ENCODE measurements at places on chromosomes 3 and 15.
A peak's percentile ranks its signal among the peaks of the same experiment; 100 is the strongest.

GRCh38 chr15:53031469-53031868, 241.3 kb upstream of the ONECUT1 start:
- no peak for DNase-seq

DNA sequence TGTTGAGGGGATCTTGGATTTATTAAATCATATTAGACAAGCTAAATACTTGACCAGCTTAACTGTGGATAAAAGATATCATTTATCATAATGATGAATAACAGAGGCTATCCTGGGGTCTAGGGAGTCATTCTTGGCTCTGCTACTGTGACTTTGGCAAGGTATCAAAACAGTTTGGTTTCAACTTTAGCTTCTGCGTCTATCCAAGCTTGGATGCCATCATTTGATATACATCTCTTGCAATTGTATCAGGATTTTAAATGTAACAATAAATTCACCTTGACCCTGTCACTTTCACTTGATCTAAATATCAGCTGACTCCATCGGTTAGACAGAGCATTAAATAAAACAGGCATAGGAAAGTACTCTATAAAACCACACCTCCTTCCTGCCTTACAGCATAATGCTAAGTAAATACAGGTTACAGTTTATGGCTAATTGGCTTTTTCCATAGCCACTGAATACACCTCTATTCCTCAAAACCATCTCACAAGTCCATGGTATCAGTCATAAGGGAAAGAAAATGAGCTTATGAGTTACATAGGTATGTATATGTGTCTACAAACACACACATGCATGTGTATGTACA, 262.9 kb downstream of the CTNNB1 start:
- no peak for DNase-seq

GRCh38 chr3:112320691-112321090, 12.3 kb upstream of the CD200 start:
- no peak for DNase-seq

DNA sequence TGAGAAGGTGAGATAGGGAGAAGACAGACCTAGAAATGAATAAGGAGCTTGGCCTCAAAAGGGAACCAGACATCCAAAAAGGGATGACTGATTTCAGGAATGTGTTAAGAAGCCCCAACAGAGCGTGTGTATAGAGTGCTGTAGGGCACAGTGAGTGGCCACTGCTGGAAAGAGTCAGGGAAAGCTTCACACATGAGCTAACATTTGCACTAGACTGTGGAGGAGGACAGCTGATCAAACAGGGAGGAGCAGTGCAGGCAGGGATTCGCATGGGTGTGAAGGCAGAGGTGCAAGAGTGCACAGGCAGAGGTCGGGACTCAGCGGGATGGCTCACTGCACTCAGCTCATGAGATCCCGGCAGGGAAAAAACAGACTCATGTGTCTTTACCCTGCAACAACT, 61.8 kb downstream of the NPTN start:
- DNase-seq = no peak

DNA sequence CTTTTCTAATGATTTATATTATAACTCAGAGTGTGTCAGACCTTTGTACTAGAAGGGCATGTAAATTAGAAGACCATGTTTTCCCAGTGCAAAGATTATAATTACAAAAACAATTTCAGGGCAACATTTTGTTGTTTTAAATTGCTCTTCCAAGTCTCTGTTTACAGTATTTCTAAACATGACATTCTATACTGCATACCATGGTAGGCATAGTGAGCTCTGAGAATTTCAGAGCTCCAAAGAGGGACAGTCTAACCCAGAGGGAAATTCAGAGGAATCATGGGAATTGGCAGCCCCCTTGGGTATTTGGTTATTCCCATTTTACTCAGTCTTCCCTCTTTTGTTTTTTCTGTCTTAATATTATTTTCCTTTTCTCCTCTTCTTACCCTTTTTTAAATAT, 361.5 kb upstream of the SEMA6D start:
- DNase-seq = no peak

DNA sequence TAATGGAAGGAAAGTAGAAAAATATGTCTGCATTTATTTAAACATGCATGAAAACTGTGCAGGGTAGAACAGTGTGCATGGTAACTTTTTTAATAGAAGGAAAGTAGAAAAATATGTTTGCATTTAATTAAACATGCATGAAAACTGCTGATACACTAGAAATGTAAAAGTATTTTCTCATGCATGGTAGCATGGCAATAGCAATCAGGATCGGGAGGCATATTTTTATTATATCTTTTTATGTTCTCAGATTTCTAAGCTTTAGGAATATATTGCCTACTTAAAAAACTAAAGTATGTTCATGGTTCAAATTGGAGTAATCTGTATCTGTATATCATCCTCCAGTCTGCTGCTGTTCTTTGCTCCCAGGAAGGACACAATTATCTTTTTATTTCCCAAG, 1468.9 kb upstream of the GBE1 start:
- no peak for DNase-seq

DNA sequence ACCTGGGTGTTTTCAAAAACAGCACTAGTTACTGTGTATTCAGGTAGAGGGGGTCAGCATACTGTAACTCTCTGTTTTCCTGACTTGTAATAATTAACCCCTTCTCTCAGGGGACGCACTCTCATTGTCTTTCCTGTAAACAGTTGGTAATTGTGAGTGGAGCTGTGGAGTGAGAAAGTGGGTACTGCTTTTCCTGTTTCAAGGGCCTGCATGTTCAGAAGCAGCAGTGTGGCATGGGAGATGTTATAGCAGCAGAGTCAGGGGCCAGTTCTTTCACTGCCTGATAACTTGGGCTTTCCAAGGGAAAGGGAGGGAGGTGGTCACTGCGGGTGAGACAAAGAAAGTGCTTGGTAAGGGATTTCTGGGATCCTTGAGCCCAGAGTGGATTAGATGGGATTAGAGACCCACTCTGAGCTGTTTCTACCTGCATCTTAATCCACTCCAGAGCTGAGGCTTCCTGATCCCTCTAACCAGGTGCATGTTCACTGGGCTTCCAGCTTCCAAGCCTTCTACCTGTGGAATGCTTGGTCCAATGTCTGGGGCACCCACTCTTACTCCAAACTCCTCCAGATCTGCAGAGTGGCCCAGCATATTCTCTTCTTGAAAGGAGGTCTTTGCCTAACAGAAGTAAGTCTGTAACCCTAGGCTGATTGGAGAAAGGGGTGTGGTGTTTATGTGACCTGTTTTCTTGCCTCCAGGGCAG, 105.2 kb downstream of the RPLP1 start:
- DNase-seq = no peak

DNA sequence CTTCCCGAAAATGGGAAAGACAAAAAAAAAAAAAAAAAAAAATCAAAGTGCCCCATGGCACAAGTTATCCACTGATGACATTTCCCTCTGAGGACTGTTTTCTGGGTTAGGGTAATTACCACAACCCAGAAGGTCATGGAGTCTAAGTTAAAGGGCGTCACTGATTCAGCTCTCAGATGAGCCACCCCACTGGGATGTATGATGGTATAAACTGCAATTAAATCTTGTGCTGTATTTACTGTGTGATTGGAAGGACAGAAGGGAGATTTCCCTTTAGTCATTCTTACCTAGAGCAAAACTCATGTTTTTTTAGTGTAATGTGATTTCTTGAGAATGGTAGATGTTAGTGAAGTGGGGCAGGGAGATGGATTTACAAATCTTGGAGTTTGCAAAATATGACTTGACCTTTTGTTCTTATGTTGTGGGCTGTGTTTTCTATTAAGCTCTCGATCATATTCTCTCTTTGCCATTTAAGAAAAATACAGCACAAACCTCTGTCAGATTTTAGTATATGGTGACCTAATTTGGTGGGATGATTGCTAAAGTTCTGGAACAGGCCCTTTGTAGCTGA, 244.2 kb downstream of the PTPRG start:
- DNase-seq = no peak

DNA sequence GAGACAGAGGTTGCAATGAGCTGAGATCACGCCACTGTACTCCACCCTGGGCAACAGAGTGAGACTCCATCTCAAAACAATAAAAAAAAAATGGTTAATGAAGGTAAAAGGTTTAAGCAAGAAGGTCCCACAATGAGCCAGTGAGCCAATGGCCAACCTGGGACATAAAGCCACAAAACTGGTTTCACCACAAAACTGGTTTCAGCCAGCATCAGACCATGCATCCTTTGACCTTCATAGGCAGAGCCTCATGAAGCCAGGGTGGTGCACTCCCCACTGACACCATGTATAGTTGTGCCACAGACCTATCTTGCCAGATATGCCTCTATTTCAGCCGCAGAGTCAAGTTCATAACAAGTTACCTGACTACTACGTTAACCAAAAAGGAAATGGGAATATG, 41.9 kb downstream of the SCAP start:
- DNase-seq = no peak

DNA sequence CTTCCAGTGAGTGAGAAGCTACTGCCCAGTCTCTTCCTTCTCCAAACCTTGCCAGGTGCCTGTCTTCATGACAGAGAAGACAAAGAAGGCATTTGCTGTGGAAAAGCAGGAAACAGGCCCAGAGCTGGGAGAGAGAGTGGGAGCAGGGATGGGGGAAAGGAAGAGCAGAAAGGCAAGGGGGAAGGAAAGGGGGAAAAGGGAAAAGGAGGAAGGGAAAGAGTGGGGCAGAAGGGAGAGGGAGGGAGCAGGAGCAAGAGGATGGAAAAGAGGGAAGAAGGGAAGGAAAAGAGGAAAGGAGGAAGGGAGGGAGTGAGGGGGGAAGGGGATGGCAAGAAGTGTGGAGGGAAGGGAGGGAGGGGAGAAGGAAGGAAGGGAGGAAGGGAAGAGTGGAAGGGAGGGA, 121.2 kb upstream of the LINGO1 start:
- DNase-seq = no peak

GRCh38 chr15:66886686-66887273, 178.6 kb upstream of the SMAD3 start:
- DNase-seq = no peak

DNA sequence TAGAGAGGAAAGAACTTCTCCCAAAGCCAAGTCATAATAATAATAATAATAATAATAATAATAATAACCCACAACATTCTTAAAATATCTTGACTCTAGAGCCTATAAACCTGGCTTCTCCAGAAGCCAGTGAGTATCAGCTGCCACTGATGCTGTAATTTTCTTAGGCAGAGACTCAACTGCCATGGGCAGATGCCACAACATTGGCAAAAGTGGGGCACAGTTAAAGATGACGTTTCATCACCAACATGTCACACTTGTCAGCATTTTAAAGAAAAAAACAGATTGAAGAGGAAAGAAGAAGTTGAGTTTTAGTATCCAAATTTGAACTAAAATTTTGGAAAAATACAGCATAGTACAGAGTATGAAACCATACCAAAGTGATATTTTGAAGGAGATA, 265.0 kb downstream of the ZMAT3 start:
- DNase-seq = no peak

- DNase-seq = peak; percentile 20
These were observed 255.7 kb downstream of the MBNL1 start for GRCh38 chr3:152524198-152525140.

- DNase-seq = no peak
These were observed 3.9 kb downstream of the RIOX2 start for GRCh38 chr3:97968376-97968775.
